ENCODE measurements at places on chromosomes 13 and 19.

DNA sequence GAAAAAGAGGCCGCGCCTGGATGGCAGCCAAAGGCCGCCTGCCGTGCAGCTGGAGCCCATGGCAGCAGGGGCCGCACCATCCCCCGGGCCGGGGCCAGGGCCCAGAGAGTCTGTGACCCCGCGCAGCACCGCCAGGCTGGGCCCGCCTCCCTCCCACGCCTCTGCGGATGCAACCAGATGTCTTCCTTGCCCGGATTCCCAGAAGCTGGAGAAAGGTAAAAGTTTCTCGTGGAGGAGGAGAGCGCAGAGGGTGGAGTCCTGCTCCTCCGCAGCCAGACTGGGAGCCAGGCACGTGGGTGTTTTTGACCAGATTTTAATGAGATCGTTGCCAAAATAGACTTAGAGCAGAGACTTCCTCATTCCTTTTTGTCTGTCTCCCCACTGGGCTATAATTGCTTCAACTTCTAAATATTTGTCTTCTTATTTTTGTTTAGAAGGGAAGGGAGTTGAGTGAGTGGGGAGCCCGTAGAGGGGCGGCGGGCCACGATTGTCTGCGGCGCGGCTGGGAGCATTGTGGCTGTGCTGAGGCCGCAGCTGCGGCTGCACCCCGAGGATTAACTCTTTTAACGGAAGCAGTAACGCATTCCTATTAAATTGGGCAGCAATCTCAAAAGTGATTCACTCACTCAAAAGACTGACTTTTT is 22.8 kb upstream of the NDUFS7 start:
- DNase-seq: no peak

GRCh38 chr19:38213469-38213868 is 10.6 kb downstream of the DPF1 start:
- DNase-seq: no peak

- no peak for DNase-seq
Measured at GRCh38 chr13:45921162-45921736, 69.7 kb upstream of the SIAH3 start.

- DNase-seq: no peak
Measured at GRCh38 chr19:40947573-40947972, 43.5 kb upstream of the CYP2B6 start.

DNA sequence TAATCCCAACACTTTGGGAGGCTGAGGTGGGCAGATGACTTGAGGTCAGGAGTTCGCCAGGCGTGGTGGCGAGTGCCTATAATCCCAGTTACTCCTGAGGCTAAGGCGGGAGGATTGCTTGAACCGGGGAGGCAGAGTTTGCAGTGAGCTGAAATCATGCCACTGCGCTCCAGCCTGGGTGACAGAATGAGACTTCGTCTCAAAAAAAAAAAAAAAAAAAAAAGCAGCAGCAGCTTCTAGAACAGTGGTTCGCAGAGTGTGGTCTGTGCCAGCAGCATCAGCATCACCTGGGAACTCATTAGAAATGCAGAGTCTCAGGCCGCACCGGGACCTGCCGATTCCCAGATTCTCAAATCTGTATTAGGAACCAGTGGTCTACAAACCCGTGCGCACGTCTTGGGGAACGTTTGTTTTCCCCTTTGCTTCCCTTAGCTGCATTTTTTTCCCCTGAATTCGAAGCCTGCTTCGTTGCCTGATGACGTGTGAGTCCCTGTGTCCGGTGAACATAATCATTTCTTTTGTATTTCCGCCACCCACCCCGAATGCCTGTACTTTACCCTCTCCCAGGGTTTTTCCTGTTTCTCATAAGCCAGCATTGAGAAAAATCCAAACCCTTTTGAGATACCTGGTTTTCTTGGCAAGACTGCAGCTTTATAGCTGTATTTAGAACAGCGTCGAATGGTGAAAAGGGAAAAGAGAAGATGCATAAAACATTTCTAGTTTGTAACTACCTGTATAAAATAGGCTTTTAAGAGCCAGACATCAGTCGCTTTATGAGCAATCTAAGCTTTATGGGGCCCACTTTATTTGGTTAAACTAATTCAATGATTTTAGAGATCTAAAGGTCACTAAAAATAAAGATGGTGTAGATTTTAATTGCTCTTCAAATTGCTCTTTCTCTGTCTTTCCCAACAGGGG is 49.8 kb downstream of the BICRA start:
- no peak for DNase-seq

DNA sequence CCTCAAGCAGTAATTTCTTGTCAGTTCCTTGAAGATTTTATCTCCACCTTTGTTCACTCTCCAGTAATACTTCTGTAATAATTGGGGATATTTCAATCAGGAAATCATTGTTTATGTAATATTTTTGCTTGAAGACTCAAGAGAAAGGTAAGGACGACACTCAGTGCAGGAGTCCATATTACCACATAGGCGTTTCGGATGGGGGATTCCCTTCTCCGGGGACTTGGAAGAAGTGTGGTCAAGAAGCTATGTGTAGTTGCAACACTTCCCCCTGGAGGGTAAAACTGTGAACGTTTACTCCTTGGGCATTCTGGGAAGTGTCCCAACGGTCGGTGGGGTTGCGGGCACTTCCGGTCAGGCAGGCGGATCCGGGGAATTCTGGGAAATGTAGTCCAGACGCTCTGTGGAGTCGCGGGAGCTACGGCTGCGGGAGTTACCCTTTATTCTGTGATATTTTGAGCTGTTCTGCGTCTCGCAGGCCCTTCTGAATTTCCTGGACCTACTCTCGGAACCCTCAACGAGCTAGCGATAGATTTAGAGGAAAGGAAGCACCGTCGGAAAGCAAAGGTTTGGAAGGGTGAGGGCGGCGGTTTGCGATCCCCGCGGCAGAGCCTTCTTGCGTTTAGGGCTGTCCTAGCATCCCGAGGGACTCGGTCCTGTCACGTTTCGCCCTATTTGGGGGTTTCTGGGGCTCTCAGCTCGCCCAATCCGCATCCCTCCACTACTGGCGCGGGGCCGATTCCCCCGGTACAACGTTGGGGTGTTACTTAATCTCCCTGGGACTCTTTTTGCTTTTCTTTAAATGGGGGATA is at the start of gene ZNF221:
TSS of gene ZNF221 (plus strand) at position 395 of the 812 bp plus-strand sequence. CDS start 11,499 bp downstream, outside the sequence.
- peak; percentile 5 for DNase-seq

DNA sequence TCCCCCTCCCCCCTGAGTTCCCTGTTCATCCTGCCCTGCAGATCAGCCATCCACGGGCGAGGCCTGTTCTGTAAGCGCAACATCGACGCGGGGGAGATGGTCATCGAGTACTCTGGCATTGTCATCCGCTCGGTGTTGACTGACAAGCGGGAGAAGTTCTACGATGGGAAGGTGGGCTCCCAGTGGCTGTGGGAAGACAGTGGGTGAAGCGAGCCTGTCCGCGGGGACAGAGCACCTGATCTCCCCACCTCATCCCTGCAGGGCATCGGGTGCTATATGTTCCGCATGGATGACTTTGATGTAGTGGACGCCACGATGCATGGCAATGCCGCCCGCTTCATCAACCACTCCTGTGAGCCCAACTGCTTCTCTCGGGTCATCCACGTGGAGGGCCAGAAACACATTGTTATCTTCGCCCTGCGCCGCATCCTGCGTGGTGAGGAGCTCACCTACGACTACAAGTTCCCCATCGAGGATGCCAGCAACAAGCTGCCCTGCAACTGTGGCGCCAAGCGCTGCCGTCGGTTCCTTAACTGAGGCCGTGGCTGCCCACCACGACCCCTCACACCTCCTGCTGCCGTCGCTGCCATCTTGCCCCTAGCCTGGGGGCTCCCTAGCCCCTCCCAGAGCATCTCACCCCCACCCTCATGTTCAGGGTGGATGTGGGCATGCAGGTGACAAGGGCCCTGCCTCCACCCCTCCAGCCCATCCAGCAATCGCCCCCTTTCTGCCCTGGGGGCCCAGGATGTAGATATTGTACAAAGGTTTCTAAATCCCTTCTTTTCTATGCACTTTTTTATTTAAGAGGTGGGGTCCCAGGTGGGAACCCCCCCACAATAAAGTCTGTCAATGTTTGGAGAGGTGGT is 4.0 kb downstream of the IGFLR1 start:
- DNase-seq: no peak

DNA sequence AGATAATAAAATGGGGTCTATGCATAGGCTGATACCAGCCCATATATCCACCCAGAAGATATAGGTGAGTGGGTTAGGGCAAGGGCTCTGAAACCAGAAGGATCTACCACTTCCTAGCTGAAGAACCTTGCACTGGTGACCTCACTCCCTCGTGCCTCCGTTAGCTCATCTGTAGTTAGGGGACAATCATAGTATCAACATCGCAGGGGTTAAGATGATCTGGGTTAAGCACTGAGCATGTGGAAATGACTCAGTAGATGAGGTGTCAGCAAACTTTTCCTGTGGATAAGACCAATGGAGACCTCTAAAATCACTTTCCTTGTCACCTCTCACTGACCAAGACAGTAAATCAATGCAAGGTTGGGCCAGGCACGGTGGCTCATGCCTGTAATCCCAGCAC is 30.5 kb downstream of the TNFSF14 start:
- DNase-seq: no peak

DNA sequence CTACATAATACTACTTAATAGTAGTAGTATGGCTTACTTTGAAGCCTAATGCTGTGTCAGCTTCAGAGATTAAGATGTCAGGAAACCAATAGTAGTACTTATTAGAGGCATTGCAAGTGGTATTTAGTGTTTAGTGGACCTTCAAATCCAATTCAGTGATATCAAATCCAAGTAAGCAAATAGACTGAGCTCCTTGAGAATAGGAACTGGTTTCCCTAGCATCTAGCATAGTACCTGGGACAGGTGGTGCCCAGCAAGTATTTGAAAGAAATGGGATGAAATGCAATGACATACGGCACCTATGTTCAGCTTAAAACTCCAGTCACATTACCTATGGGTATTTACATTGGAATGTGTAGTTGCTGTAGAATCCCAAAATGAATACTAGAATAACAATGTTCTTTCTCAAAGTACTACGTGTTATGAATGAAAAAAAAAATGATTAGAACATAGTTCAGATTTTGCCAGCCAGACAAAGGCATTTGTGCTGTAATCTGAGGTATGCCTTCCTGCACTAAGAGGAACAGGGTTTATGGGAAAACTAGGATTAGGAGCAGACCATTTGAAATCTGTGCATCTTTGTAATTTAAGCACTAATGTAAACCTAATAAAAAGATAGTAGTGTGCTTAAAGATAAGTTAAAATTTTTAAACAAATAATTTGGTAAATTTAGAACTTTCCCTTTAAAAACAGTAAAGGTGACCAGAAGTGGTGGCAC is 17.1 kb downstream of the LSM14A start:
- no peak for DNase-seq

GRCh38 chr13:85768946-85769345 is 30.3 kb downstream of the SLITRK6 start:
- no peak for DNase-seq

GRCh38 chr13:113002206-113002912 is 33.3 kb downstream of the MCF2L start:
- DNase-seq: no peak

DNA sequence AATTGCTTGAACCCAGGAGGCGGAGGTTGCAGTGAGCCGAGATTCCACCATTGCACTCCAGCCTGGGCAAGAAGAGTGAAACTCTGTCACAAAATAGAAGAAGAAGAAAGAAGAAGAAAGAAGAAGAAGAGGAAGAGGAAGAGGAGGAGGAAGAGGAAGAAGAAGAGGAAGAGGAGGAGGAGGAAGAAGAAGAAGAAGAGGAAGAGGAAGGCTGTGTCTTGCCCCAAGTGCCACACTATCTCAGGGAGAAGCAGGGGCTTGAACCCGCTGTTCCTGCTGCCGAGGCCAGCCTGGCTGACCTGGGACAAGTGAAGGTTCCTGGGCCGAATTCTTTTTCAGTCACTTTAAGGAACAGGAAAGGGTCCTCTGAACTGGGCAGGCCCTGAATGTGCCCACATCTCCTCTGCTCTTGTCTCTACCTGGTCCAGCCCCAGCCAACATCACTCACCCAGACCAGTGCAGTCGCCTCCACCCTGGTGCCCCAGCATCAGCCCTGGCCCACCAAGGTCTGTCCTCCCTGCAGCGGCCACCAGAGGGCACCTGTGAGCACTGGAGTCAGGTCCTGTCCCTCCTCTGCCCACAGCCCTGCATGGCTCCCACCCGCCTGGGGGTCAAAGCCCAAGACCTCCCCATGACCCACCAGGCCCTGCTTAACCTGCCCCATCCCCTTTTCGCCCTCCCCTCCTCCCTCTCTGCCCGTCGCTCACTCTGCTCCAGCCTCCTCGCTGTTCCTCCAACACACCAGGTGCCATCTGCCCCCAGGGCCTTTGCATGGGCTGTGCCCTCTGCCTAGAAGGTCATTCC is 20.0 kb downstream of the TICAM1 start:
- DNase-seq: peak; percentile 68

DNA sequence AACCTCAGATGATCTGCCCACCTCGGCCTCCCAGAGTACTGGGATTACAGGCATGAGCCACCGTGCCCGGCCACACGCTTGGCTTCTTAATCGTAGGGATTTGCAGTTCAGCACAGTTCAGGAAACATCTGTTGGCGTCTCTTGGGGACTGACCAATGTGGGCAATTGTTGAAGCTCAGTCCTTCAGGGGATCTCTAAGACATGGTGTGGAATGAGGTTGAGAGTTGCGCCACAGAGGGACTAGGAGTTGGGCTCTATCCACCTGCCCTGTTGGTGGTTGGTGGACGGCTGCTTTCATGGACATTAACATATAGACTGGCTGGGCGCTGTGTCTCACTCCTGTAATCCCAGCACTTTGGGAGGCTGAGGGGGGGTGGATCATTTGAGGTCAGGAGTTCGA is 37.3 kb upstream of the SIN3B start:
- no peak for DNase-seq

DNA sequence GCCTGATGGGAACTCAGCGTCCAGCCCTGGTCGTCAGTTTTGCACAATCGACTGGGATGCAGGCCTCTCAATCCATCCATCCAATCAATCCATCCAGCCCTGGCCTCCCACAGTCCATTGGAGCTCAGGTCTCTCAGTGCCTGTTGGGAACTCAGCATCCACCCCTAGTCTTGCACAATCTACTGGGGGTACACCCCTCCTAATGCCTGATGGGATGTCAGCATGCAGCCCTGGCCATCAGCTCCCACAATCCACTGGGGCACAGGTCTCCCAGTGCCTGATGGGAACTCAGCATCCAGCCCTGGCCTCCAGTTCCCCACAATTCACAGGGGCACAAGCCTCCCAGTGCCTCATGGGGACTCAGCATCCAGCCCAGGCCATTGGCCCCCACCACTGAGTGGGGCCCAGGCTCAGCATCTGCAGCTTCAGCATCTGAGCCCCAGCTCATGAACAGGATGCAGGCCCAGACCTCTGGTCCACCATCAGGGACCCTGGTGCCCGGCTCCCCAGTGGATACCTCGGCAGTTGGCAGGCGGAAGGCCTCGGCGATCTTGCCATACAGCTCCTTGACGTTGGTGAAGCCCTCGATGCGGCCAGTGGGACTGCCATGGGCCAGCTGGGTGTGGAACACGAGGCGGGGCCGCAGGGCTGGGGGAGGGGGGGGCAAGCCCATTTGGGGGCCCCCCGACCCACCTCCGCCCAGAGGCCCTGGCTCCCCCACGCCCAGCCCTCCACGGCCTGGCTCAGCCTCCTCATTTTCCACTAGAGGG is 7.2 kb upstream of the PTGER1 start:
- no peak for DNase-seq

Measured in stimulated activated CD4-positive, alpha-beta T cell treated with anti-CD3 and anti-CD28 coated beads, TNF-alpha, amount 100 ng/mL, for 1 hour (primary cell).